ENCODE measurements at places on chromosomes 2 and 18.

- no peak for DNase-seq
Measured at GRCh38 chr18:30684825-30685481, 357.6 kb downstream of the DSC3 start.

DNA sequence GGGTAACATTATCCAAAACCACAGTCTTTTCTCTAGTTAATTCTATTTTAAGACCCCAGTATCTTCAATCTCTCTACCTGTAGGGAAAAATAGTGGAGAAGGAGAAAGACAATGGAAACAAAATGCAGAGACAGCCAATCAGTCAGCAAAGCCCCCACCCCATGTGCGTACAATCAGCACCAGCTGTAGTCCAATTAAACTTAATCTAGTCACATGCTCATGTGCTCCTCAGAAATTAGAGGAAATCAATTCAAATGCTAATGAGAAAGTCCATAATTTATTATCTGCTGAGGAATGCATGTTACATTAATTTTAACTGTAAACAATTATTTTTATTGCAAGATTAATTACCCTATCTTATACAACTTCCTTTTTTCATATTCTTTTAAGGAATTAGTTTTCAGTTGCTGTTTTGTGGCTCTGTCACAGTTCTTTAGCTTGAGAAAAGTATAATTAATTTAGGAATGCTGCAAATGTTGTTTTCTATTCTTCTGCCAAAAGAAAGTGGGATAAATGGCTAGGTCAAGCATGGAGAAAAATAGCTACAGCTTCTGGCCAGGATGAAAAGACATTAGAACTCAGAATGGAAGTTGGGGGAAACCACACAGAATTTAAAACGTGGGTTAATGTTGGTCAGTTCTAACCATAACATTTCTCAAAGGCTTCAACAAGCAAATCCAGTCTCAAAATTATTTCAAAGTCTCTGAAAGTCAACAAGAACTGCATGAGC, 232.4 kb upstream of the HNRNPA3 start:
- DNase-seq: no peak

DNA sequence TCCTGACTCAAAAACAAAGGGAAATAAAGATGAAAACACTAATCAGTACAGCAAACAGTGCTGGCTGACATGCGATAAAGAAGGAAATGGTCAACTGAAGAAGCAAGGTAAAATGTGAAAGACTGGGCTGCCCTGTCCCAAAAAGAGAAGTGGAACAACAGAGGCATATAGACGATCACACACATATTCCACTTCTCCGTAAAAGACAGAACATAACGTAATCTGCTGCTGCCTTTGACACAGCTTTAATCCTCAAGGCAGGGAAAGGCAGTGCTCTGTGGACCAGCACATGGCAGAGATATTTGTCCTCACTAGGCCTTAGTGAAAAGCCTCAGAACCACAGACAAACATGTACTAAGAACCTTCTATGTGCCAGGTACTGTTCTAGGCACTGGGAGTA, 24.3 kb upstream of the REL start:
- no peak for DNase-seq

DNA sequence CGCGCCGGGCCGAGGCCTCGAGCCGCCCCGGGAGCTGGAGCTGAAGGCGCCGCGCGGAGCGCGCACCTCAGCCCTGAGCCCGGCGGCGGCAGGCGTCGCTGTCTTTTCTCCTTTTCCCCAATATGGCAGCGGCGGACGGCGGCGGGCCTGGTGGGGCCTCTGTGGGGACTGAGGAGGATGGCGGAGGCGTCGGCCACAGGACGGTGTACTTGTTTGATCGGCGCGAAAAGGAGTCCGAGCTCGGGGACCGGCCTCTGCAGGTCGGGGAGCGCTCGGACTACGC, 369 bp downstream of the SMCHD1 start:
- DNase-seq: no peak

GRCh38 chr2:33595385-33595784, 3.7 kb downstream of the FAM98A start:
- no peak for DNase-seq

DNA sequence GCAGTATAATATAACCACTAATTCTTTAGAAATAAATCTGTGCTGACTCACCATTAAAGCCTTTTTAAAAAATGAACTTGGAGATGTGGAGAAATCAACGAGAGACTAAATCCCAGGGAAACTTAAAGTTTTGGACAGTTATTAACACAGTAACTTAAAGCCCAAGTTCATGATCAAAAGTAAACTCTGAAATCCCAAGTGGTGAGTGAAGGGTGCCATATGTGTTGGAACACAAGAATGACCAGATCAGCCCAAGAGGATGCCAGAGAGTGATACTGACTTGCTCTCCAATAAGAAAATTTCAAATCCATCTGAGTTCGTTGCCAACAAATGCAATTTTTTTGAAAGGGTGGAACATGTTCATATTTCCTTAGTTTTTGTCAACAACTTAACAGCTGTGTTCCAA, 838.1 kb upstream of the ACVR2A start:
- DNase-seq: no peak

- peak; percentile 53 for DNase-seq
Measured at GRCh38 chr2:215812966-215813365, 200.4 kb downstream of the MREG start.

Measured in fibroblast of skin of left quadriceps (primary cell).